ENCODE measurements at places on chromosomes 5 and 9. TPM values are rescaled to one million over a fixed set of nuclear protein-coding genes. Genes with fewer than 3 reads are reported as not detected.

DNA sequence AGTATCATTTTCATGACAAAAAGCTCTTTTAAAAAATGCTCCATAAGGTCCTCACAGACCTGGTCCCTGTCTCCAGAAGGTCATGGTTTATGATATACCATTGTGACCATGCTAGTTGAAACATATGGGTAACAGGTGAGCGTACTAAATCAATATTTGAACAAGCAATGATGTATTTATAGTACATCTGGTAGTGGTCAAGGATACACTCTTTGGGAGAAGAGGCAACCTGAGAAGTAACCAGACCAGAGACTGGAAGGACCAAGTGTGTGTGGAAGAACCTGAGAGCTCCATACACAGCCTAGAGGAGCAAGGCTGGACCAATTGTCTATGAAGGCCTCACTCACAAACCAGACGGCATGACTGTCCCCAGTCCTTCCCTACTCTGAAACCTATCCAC, 55.1 kb downstream of the LHFPL2 start:
- H3K27me3 ChIP-seq: no peaks in the 10 kb centered on the region
- DNase-seq: no peak
- no peak overlapping the region for H3K4me3 ChIP-seq
- no peak overlapping the region for H3K27ac ChIP-seq
- H3K36me3 ChIP-seq: no peaks in the 10 kb centered on the region

GRCh38 chr5:154117930-154118329, 72.6 kb upstream of the GALNT10 start:
- DNase-seq: no peak
- no peaks in the 10 kb centered on the region for H3K4me1 ChIP-seq
- no peaks in the 10 kb centered on the region for H3K36me3 ChIP-seq
- H3K27me3 ChIP-seq: peaks cover 2% of the 10 kb centered on the region
- H3K27ac ChIP-seq: no peak overlapping the region

DNA sequence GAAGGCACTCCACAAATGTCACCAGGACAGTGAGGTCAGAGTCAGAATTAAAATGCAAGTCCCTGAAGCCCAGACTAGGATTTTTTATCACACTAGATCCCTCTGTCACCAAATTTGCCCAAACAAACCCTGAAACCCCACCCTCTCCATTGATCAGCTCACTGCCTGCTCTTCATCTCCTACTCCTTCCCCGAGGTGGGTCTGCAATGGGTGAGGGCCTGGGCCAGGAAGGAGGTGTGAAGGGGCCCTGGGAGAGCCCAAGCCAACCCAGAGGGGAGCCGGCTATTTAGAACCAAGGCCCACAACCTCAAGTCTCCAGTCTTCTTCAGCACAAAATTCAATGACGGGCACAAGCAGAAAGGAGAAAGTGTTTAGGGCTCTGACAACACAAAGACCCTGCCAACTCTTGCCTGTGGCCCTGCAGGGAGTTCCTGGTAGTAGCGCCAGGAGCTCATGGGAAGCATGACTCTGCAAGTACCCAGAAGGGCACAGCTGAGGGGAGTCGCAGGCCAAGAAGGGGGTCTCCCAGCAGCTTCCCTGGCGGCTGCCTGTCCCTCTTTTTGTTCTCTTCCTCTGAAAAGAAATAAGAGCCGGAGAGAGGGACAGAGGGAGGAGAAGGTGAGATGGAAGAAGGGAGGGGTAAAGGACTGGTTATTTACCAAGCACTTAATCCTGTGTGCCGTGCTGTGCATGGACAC, 5.5 kb downstream of the FOXI1 start:
- H3K27me3 ChIP-seq: peaks cover 39% of the 10 kb centered on the region
- H3K27ac ChIP-seq: no peak overlapping the region
- DNase-seq: no peak
- no peak overlapping the region for H3K4me3 ChIP-seq
- no peaks in the 10 kb centered on the region for H3K36me3 ChIP-seq

DNA sequence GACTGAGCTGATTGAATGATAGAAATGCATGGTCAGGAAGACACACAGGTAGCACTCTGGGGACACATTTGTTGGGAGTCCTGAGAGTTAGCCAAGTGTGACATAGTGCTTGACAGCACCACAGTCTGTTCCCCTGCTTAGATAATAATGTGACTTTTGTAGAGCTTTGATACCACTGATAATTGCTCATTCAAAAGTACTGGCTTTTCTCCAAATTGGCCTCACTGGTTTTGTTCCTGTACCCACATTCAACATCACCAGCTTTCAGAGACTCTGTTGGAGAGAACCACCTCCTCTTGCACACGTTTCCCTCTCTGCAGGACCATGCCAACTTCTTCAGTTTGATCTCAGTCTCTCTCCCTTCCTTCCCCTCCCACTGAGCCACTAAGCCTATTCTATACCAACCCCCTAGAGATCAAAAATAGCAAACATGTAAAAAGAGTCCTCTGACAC, 52.5 kb upstream of the IL7R start:
- no peaks in the 10 kb centered on the region for H3K36me3 ChIP-seq
- no peaks in the 10 kb centered on the region for H3K27me3 ChIP-seq
- H3K4me3 ChIP-seq: no peak overlapping the region
- no peaks in the 10 kb centered on the region for H3K4me1 ChIP-seq
- no peak overlapping the region for H3K27ac ChIP-seq
- DNase-seq: no peak

- H3K36me3 ChIP-seq: no peaks in the 10 kb centered on the region
- DNase-seq: no peak
- H3K27me3 ChIP-seq: peaks cover 2% of the 10 kb centered on the region
- no peaks in the 10 kb centered on the region for H3K4me1 ChIP-seq
- no peak overlapping the region for H3K4me3 ChIP-seq
Observed at GRCh38 chr5:149207831-149208230, 63.8 kb upstream of the AFAP1L1 start.

DNA sequence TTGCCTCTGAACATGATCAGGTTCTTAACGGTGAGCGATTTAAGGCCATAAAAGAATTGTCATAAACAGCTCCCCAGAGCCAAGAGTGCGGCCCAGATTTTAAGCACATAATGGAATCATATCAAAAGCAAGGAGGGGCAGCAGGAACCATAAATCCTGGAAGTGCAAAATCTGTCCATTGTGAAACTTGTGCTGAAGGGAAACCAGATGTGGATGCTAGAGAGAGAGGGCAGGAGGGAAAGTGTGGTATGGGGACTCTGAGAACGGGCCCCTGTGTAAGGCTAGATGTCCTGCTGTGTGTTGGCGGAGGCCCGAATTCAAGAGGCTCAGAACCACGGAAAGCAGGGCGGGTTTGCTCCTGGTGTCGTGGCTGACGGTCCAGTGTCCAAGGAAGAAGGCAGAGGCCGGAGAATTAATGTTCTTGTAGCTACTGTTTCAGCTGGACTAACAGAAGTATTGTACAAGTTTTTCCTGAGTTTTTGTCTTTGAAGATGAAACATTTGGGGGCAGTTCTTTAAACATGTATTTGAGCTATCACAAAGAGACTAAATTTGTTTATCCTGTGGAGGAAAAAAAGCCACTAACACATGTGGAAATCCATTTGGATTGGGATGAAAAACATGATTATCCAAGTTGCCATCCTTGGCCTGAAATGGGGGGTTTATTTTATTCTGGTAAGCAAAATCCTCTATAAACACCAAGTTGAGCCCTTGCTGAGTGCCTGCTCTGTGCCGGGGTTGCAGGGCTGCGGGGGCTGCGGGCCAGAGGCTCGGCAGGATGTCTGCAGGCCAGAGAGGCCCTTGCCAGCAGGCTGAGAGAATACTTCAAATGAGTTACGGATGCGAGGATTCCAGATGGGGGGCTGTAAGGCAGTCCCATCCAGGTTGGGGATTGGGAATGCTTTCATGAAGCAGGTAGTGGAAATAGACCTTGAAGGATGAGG, 9.2 kb upstream of the CXCL14 start:
- H3K4me3 ChIP-seq: no peak overlapping the region
- no peak for DNase-seq
- H3K27me3 ChIP-seq: no peaks in the 10 kb centered on the region
- no peaks in the 10 kb centered on the region for H3K36me3 ChIP-seq
- H3K27ac ChIP-seq: no peak overlapping the region
- no peaks in the 10 kb centered on the region for H3K4me1 ChIP-seq

DNA sequence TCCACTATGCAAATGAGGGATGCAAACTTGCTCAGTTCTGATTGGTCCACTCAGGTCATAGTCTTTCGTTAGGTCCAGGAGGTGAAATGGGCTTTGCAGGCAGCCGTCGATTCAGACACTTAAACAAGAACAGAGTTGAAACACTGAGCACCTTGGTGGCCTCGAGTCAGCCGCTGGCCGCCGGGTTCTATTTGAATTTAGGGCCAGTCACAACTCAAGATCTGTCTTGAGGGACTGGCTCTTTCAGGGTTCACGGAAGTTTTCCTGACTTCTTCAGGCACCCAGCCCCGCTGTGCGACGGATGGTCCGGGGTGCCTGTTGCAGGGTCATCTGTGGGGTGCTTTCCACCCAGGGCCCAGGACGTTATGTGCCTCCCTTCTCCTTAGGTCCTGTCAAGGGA, 412.8 kb upstream of the IRX4 start:
- H3K4me1 ChIP-seq: no peaks in the 10 kb centered on the region
- no peak overlapping the region for H3K4me3 ChIP-seq
- no peaks in the 10 kb centered on the region for H3K36me3 ChIP-seq
- H3K27ac ChIP-seq: no peak overlapping the region
- H3K27me3 ChIP-seq: no peaks in the 10 kb centered on the region
- DNase-seq: no peak

GRCh38 chr5:165029099-165029870, 1523.9 kb downstream of the MAT2B start:
- H3K4me3 ChIP-seq: no peak overlapping the region
- H3K4me1 ChIP-seq: no peaks in the 10 kb centered on the region
- no peaks in the 10 kb centered on the region for H3K27me3 ChIP-seq
- H3K27ac ChIP-seq: no peak overlapping the region

DNA sequence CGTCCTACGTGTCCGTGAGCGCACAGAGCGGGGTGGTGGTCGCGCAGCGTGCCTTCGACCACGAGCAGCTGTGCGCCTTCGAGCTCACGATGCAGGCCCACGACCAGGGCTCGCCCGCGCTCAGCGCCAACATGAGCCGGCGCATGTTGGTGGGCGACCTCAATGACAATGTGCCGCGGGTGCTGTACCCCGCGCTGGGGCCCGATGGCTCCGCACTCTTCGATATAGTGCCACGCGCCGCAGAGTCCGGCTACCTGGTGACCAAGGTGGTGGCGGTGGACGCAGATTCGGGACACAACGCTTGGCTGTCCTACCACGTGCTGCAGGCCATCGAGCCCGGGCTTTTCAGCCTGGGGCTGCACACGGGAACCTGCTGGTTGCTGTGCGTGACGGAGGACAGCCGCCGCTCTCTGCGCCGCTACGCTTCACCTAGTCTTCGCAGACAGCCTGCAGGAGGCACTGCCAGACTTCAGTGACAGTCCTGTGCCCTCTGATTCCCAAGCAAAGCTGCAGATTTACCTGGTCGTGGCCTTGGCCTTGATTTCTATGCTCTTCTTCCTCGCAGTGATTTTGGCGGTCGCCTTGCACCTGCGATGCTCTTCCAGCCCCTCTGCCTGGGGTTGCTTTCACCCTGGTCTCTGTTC, 2.4 kb upstream of the PCDHGA12 start:
- H3K4me1 ChIP-seq: peaks cover 25% of the 10 kb centered on the region
- no peak overlapping the region for H3K4me3 ChIP-seq
- H3K36me3 ChIP-seq: no peaks in the 10 kb centered on the region
- peaks cover 43% of the 10 kb centered on the region for H3K27me3 ChIP-seq
- no peak for DNase-seq

DNA sequence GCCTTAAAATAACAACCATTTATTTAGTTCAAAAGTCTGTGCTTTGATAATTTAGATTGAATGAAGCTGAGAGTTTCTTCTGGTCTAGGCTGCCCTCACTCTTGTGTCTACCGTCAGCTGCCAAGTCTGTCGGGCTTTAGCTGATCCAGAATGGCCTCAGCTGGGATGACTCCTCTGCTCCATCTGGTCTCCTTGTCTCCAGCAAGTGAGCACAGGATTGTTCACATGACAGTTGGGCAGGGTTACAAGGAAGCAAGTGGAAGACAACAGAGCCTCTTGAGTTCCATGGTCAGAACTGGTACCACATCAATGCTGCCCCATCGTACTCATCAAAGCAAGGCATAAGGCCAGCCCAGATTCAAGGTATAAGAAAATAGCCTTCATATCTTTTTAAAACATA, 9.0 kb downstream of the HTR1A start:
- H3K27ac ChIP-seq: no peak overlapping the region
- H3K4me3 ChIP-seq: no peak overlapping the region
- no peaks in the 10 kb centered on the region for H3K27me3 ChIP-seq

GRCh38 chr5:180313677-180314505, 22.0 kb upstream of the MAPK9 start:
- H3K27me3 ChIP-seq: peaks cover 33% of the 10 kb centered on the region
- H3K27ac ChIP-seq: no peak overlapping the region
- no peaks in the 10 kb centered on the region for H3K36me3 ChIP-seq
- H3K4me3 ChIP-seq: peak overlapping the region; percentile 17

- H3K4me1 ChIP-seq: no peaks in the 10 kb centered on the region
- no peak overlapping the region for H3K27ac ChIP-seq
- no peak overlapping the region for H3K4me3 ChIP-seq
- H3K27me3 ChIP-seq: no peaks in the 10 kb centered on the region
Observed at GRCh38 chr5:23506329-23507236, 826 bp upstream of the PRDM9 start.

- H3K27ac ChIP-seq: no peak overlapping the region
- H3K36me3 ChIP-seq: no peaks in the 10 kb centered on the region
- H3K4me1 ChIP-seq: peaks cover 13% of the 10 kb centered on the region
- peaks cover 55% of the 10 kb centered on the region for H3K27me3 ChIP-seq
Observed at GRCh38 chr5:146340260-146341081, 1.8 kb downstream of the POU4F3 start.

DNA sequence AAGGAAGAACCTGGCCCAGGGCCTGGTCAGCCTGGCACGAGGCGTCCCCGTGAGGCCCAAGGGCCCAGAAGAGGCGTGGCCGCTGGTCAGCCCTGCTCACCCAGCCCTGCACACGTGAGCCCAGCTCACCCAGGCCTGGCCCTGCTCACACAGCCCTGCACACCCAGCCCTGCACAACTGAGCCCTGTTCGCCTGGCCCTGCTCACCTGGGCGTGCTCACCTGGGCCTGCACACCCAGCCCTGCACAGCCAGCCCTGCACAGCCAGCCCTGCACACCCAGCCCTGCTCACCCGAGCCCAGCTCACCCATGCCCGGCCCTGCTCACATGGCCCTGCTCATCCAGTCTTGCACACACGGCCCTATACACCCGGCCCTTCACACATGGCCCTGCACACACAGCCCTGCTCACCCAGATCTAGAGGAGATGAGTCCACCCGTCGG, 2.1 kb downstream of the ZDHHC11 start:
- H3K27me3 ChIP-seq: peaks cover 57% of the 10 kb centered on the region

- H3K4me3 ChIP-seq: no peak overlapping the region
- no peak for DNase-seq
- H3K36me3 ChIP-seq: no peaks in the 10 kb centered on the region
- peaks cover 31% of the 10 kb centered on the region for H3K27me3 ChIP-seq
Observed at GRCh38 chr9:126109575-126109974, 217.1 kb upstream of the MVB12B start.

SUSD3 gene
- total RNA-seq: 16.9 TPM

BNC2 gene
- total RNA-seq: not detected

UCK1 gene
- total RNA-seq: 19.8 TPM

HCN1 gene
- not detected for total RNA-seq

HOMER1 gene
- 18.6 TPM for total RNA-seq

IFNB1 gene
- total RNA-seq: not detected

EXOSC2 gene
- total RNA-seq: 67.1 TPM

FGD3 gene
- 0.76 TPM for total RNA-seq
